ENCODE measurements at places on chromosomes 13 and 19. TPM values are rescaled to one million over a fixed set of nuclear protein-coding genes. Genes with fewer than 3 reads are reported as not detected.

Gene ZNF99
- total RNA-seq, result 0.41 TPM

DNA sequence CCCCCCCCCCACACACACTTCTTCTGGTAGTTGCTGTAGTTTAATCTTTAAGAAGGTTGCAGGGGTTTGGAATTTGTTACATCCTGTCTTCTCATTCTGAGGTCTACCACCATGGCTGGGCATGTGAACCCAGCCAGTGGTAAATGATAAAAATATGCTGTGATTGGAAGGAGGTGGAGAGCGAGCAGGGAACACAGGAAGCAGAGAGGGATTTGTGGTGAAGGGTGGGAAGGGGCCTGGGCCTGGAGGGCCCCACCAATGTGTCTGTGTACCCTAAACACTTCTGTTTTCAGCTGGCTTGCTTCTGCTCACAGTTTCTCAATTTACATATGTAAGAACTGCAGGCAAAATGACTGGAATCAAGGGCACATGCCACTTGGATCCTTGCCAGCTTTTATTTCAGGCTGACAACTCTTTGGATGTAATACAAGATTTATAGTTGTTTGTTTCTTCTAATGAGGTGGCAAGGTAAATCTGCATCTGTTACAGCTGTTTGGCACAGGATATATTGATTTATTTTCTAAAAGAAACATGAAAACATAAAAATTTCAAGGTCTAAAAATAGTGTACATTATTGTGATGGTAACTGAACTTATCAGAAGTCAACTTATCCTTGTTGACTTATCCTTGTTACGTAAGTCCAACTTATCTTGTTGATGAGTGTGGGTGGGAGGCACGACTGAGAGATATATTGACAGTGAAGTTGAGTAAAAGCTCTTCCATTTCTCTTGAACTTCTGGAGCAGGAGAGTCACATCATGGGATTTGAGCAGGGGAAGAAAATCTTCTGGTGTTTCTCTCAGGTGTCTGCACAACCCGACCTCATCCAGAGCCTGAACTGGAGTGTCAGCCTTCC, 313.2 kb downstream of the SHISA2 start:
- no peak for DNase-seq

Gene ZNF682
- 2.3 TPM for total RNA-seq

DNA sequence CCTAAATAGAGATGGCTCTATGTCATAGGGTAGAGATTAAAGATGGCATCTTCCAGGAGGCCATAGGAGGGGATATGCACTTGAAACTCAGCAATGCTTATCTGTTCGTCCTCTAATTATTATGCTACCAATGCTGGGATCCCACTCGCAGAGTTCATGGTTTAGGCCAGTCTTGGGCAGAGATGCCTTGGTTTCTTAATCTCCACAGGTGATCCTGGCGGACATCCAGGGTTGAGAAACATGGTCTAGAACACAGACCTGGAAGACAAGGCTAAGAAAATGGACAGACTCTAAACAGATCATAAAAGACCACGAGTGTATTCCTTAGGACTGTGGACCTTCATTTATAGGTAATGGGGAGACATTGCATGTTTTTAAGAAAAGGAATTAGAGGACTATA, 70.0 kb upstream of the IRS2 start:
- no peak for DNase-seq

Gene IL11
- 0.92 TPM for total RNA-seq

DNA sequence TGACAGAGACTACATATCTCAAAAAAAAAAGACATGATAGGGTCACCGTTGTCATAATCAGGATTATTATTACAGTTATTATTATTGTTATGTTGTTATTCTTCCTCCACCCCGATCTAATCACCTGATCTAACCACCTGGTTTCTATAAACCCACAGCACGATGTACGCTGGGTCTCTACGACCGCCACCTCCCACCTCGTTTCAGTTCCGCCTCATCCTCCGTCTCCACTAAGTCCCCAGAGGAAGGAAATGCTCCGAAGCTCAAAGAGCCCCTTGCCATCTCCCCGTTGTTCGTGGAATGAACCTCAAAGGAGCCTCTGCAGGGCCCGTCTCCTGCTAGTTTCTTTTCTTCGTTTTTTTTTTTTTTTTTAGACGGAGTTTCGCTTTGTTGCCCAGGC, 15.9 kb upstream of the MEIS3 start:
- no peak for DNase-seq

DNA sequence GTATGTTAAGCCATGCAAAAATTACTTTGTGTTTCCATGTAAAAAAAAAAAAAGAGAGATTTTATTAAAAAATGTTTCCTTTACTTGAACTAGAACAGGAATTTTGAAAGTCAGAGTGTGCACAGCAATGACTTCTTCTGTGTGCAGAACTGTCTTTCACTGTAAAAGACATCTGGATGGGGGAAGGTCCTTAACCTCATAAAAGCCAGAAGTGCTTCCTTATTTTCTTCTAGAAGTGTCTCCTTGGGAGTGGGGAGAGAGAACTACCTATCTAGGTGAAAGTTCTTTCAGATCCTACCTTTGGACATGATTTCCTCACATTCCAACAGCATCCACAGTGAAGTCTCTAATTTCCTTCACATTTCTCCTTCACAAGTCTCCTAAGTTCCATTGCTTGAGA, 360.3 kb downstream of the FGF14 start:
- no peak for DNase-seq

DNA sequence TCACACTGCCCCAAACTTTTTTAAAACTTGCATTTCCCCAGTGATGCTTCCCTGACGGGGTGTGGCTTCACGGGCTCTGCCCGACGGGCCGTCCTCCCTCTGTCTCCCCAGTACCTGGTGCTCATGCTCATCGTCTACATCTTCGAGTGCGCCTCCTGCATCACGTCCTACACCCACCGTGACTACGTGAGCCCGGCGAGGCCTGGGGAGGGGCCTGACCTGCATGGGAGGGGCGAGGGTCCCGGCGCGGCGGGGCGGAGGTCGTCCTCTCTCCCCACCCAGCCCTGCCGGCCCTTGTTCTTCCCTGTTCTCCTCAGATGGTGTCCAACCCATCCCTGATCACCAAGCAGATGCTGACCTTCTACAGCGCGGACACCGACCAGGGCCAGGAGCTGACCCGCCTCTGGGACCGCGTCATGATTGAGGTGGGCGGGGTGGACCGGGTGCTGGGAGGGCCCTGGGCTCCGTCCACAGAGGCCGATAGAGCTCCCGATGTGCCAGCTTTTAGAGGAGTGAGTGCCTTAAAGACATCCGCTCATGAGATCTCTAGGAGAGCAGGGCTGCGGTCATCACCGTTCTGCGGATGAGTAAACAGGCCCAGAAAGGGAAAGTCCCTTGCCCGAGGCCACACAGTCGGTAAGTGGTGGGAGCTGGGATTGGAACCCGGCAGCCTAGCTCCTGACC, 6.9 kb downstream of the UPK1A start:
- DNase-seq, result no peak

DNA sequence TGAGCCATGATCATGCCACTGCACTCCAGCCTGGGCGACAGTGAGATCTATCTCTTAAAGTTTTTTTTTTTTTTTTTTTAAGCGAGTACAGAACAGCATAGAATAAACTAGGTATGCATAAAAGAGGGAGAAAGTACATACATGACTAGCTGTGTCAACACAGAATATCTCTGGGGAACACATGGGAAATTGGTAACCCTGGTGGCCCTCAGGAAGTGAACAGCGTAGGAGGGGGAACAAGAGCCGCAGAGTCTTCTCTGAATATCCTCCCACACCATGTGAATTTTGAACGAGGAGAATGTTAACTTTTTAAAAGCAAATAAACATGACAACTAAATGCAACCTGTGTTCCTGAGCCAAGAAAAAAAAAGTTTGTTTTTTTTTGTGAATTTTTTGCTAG, 15.2 kb downstream of the PHLDB3 start:
- DNase-seq, result no peak

GRCh38 chr19:53903055-53903680, 5.9 kb upstream of the CACNG7 start:
- DNase-seq, result no peak

DNA sequence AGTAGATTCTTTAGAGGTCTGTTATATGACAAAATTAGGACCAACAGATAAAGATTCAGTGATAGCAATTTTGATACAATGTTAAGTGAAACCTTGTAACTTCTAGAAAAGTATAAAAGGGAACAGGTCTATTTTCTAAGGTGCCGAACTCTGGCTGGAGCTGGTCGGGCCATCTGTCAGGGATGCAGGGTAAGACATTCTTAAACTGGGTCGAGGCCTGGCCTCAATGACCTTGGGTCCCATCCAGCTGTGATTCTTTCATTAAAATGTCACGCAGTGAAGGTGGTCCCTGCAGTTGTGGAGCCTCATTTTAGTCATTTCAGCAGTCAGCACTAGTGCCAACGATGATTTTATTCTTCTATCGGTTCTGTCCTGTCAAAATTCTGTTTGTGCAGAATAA, 271.9 kb upstream of the SPRY2 start:
- no peak for DNase-seq

DNA sequence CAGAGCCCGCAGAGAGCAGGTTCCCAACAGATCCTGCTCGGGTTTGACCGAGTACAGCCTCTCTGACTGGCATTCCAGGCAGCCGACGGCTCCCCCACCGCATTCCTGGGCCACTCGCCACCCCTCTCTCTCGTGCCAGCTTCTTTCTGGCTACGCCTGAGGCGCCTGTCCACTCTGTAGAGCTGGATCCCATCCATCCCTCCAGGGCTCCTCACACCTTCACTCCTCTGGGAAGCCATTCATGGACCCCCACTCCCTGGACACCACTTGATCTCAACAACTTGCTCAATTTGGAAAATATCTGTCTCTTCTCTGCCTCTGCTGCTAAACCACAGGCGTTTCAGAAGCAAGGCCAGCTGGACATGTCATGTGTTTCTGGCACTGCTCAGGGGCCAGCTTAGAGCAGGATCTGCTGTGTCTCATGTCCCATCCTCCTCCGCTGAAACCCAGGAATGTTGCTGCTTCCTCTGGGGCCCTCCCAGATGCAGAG, 30.6 kb upstream of the ATP1A3 start:
- no peak for DNase-seq

- DNase-seq, result no peak
Measured at GRCh38 chr19:51227326-51227725, 2.4 kb downstream of the CD33 start.

Gene LRP3
- total RNA-seq, result 32.2 TPM

Gene LRRC63
- total RNA-seq, result 3.6 TPM

DNA sequence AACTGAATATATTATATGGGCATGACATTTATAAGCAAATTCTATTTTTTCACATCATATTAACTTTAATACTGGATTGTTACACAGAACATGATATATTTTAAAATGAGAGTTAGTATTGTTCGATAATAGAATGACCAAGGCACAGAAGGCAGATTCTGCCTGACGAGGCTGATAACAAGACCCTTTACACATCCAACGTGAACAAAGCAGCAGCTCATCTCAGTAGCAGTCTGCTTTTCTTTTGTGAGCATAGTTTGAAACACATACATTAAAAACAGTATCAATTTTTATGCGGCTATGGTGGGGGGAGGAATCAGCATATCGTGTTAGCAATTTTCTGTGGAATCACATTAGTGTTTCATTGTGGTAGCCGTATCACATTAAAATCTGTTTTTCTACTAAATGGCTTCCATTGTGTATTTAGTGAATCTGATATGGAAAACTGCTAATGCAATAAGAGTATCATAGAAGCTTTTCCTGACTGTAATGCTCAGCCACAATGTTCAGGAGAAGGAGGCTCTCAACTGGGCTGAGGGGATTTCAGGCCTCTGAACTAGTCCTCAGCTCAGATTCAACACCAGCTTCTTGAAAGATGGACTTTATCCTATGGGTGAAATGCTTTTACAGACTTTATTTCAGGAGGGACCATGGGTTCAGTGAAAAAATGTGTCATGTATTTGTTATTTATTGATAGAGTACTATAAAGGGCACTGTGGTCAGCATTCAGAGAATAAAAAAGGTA, 4.0 kb downstream of the SMAD9 start:
- no peak for DNase-seq

Gene KLK5
- total RNA-seq, result not detected

DNA sequence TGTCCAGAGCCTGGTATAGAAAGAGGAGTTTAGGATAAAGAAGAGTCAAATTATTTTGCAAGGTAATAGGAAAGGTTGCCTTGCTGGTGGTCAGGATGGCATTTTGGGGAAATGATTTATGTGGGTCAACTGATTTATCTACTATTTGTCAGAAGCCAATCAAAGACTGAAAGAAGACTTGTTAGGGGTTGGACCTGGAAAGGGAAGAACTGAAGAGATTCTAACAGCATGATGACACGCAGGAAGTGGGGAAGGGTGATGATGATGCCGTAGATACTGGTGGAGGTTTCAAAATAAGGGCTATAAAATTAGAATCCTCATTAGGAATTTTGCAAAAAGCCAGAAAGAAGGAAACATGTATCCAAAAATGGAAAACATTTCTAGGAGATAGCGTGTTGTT, 60.7 kb upstream of the FGF14 start:
- DNase-seq, result no peak

Gene PPM1N
- 6.6 TPM for total RNA-seq

Gene CEACAM5
- not detected for total RNA-seq

- DNase-seq, result no peak
Measured at GRCh38 chr19:4393947-4394590, 6.3 kb downstream of the SH3GL1 start.

Gene PRR20E
- total RNA-seq, result not detected

- no peak for DNase-seq
Measured at GRCh38 chr19:35882114-35882832, 13.9 kb downstream of the APLP1 start.

DNA sequence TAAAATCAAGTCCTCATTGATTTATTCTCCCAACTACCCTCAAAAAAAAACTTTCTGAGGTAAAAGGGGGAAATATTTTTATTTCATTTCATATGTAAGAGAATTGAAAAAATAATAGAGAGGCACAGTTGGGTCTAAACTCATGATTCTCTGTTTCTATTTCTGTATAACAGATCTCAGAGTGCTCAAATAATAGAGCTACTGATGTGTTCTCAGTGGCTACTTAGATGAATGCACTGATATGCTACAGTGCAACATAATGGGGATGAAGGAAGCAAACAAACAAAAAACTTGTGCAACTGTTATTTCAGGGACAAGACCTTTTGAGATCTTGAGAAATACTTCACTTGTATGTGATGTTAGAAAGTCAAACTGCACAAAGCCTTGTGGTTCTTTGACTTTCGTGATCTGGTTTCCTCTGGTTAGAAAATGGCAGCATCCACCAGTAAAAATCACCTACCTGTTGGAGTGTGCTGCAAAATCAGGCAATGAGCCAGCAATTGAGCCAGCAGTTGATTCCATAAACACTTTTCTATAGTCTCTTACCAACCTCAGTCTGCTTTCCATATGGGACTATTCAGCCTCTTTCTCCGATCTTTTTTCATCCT, 9.7 kb upstream of the DACH1 start:
- DNase-seq, result no peak

DNA sequence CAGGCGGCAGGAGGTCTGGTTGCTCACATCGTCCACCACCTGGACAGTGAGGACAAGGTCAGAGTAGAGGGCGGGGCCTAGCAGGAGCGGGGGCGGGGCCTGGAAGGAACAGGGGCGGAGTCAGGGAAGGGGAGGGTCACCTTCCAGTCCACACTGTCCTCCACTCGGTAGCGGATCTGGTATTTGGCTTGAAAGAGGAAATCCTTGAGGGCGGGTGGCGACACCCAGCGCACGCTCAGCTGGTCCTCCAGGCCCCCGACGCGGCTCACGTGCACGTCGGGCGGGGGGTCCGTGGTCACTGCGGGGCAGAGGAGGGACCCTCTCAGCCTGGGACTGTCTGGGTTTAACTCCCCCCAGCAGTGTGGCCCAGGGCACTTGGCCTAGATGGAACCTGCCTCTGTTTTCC, 8.2 kb downstream of the REX1BD start:
- DNase-seq, result no peak

Data from thoracic aorta (tissue), 2 donors.